ENCODE measurements at places on chromosomes 2 and 18.

DNA sequence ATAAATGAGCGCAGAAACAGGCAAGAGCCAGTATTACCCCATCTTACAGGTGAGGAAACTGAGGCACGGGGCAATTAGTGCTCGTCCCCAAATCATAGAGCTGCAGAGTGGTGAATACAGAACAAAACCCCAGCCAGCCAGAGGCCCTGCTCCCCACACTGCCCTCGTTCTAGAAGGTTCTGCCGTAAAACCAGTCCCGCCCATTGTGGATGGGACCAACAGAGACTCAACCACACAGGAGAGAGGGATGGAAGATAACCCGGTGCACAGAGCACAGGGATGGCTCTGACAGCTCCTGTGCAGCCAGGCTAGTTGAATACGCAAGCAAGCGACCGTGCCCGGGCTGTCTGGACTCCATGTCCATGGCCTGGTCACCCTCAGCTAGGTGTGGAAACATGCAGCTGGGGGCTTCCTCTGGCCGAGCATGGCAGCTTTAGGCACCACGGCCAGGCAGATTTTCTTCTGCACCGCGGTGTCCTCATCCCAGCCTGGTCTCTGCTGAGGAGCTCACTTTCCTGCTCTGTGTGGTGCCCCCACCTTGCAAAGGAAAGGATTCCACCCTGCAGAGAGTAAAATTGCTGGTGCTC, 146.4 kb downstream of the TPO start:
- DNase-seq, result no peak

DNA sequence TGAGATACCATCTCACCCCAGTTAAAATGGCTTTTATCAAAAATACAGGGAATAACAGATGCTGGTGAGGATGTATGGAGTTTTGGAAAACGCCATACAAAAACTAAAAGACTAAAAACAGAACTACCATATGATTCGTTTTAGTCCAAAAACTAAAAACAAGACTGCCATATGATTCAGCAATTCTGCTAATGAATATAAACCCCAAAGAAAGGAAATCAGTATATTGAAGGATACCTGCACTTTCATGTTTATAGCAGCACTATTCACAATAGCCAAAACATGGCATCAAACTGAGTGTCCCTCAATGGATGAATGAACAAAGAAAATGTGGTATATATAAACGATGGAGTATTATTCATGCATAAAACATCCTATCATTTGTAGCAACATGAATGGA, 224.4 kb upstream of the MC4R start:
- DNase-seq, result no peak

DNA sequence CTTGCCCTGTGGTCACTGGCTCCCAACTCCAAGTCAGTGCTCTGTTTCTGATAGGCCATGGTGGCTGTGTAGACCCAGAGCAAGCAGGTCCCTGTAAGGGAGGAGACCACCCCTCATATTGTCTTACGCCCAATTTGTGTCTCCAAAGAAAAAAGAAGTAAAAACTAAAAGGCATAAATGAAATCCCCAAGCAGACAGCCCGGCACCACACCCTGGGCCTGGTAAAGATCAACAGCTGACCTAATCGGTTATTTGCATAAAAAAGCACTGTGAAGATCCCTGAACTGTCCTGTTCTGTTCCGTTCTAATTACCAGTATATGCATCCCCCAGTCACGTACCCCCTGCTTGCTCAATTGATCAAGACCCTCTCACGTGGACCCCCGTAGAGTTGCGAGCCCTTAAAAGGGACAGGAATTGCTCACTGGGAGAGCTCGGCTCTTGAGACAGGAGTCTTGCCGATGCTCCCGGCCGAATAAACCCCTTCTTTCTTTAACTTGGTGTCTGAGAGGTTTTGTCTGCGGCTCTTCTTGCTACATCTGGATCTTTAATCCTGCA, 364.1 kb upstream of the HS6ST1 start:
- no peak for DNase-seq

DNA sequence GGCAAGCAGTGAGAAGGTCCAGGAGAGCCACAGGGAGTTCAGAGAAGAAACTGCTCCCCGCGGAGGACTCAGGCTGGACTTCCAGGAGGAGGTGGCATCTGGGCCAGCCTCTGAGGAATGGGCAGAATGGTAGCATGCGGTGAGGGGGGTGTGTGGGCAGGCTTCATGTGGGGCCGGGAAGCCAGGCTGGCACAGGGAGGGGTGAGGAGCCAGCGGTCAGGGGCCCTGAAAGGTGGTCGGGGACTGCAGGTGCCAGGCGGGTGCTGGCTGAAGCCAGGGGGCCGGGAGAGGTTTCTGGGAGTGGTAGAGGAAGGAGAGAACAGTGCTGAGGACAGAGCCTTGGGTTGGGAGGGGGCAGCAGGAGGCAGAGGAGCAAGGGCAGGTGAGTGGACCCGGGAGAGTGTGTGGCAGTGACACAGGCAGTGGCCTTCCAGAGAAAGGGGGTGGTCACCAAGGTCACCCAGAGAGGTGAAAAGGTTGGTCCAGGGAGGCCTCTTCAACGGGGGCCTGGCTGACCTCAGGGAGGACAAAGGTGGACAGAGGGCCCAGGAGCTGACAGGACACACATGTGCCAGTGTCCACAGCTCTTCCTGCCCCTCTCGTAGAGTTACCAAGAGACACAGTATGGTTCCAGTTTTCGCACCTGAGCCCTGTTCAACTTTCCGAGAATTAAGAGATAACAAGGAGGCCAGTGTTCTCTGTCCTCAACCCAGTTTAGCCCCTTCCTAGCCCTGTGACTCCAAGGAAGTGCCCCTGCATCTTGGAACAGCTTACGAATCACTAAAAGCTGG, 101.2 kb upstream of the ASB18 start:
- DNase-seq, result no peak

- DNase-seq, result no peak
Observed at GRCh38 chr2:8582191-8582590, 99.7 kb upstream of the ID2 start.

GRCh38 chr18:31219395-31219794, 56.7 kb upstream of the DSC1 start:
- DNase-seq, result no peak

GRCh38 chr2:149613704-149614103, 26.1 kb upstream of the MMADHC start:
- no peak for DNase-seq

- DNase-seq, result no peak
Observed at GRCh38 chr2:71930049-71930681, 217.5 kb downstream of the CYP26B1 start.

- no peak for DNase-seq
Observed at GRCh38 chr2:43837831-43838559, 644 bp downstream of the ABCG5 start.

DNA sequence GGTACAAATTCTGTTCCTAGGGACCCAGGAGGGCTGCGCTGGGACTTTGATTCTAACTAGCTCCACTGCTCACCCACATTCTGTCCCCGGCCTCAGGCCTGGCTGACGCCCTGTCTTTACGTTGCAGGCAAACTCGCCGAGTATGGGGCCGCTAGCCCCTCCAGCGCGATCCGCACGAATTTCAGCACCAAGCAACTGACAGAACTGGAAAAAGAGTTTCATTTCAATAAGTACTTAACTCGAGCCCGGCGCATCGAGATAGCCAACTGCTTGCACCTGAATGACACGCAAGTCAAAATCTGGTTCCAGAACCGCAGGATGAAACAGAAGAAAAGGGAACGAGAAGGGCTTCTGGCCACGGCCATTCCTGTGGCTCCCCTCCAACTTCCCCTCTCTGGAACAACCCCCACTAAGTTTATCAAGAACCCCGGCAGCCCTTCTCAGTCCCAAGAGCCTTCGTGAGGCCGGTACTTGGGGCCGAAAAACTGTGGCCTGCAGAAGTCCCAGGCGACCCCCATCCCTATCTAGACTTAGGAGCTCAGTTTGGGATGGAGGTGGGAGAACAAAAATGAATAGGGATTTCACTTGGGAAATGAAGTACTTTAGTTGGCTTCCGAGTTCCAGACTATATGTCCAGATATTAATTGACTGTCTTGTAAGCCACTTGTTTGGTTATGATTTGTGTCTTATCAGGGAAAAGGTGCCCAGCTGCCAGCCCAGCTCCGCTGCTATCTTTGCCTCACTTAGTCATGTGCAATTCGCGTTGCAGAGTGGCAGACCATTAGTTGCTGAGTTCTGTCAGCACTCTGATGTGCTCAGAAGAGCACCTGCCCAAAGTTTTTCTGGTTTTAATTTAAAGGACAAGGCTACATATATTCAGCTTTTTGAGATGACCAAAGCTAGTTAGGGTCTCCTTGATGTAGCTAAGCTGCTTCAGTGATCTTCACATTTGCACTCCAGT, 1.5 kb downstream of the HOXD1 start:
- DNase-seq, result no peak

GRCh38 chr18:56919190-56919589, 227.7 kb upstream of the BOD1L2 start:
- no peak for DNase-seq

GRCh38 chr2:106065983-106066820, 127.9 kb downstream of the UXS1 start:
- DNase-seq, result no peak

GRCh38 chr2:145692971-145693478, 1173.1 kb upstream of the ZEB2 start:
- DNase-seq, result no peak

DNA sequence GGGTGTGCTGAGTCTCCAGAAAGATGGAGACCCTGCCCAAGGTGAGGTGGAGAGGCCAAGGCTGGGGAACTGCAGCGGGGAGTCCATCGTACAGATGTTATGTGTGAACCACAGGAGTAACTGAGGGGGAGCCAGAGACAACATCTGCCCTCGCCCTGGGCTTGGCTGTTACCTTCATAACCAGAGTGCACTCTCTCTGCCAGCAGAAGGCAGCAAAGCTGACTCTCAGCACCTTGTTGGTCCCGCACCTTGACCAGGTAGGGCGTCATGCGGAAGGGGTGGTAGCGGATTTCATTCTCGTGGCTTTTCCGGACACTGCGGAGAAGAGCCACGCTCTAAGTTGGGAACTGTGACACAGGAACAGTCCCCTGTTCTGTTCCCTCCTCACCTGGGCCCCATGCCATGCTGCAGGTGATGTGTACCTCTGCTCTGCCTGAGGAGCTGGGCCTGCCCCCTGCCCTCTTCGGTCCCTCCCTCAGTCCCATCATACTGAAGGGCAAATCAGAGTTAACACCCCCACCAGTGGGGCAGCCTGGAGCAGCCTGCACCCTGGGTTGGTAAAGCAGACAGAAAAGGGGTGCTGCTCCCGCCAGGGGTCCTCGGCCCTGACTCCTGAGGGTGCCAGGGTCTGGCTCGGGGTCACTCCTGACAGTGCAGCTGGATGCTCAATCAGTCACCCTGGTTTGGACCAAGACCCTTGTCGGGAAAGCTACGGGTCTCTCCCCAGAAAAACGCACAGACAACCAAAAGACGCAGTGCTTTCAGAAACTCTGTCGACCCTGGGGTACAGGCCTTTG, 20.3 kb downstream of the PER2 start:
- DNase-seq, result no peak

GRCh38 chr2:25816249-25816648, 62.0 kb downstream of the ASXL2 start:
- DNase-seq, result no peak

DNA sequence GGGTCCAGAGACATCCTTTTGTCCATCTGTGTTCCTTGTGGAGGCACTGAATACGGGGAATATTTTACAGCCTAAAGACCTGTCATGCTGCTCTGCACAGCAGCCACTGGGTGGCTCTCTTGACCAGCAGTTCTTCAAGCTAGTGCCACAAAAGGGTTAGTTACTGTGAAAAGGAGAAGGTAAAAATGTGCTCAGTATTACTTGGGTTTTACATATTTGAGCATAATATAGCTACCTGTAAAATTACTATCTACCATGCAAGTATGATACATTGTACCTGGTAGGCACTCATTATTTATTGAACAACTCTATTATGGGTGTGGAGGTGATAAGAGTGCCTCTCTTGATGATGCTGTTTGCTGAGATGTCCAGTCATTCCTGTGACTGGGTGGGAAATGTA, 23.6 kb downstream of the FZD5 start:
- DNase-seq, result peak; percentile 45

DNA sequence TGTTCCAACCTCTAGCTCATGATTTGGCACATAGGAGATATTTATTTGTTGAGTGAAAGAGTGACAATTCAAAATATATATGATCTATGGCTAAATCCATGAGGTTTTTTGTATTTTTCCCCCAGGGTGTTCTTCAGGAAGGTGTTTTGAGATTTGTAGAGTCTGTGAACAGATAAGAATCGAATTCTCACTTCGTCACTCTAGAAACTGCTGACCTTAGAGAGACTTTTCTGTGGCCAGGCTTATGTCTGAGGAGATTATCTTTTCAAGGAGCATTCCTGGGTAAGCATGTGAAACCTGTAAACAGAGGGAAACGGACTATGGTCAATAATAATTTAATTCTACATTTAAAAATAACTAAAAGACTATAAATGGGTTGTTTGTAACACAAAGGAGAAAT, 849 bp upstream of the ITGB6 start:
- DNase-seq, result no peak

- DNase-seq, result no peak
Observed at GRCh38 chr2:135557530-135557929, 26.2 kb downstream of the R3HDM1 start.

DNA sequence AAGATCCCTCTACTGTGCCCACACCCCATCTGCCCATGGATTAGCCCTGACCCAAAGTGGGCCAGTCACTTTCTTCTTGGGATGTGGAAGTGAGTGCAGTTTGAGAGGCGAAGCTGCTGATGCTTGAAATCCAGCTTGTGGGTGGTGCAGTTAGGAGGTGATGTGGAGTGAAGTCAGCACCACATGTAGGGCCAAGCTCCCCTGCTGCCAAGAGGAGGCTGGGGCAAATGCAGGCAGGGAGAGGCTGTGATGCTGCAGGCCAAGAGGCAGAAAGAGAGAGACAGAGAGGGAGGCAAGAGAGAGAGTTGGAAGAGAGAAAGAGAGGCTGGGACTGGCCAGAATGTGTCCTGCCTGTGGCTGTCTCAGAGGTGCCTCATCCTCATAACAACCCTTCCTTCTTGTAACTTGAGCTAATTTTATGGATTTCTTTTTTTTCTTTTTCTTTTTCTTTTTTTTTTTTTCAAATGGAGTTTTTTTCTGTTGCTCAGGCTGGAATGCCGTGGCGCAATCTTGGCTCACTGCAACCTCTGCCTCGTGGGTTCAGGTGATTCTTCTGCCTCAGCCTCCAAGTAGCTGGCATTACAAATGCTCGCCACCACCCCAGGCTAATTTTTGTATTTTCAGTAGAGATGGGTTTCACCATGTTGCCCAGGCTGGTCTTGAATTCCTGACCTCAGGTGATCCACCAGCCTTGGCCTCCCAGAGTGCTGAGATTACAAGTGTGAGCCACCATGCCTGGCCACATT, 35.3 kb upstream of the CAB39 start:
- DNase-seq, result no peak

- DNase-seq, result no peak
Observed at GRCh38 chr2:36707050-36707449, 10.5 kb downstream of the VIT start.

All from CD4-positive, alpha-beta memory T cell (primary cell).